CD4-positive, alpha-beta T cell treated with Interleukin-4 for 4 hours (primary cell): ENCODE measurements at places on chromosomes 1 and 21.

DNA sequence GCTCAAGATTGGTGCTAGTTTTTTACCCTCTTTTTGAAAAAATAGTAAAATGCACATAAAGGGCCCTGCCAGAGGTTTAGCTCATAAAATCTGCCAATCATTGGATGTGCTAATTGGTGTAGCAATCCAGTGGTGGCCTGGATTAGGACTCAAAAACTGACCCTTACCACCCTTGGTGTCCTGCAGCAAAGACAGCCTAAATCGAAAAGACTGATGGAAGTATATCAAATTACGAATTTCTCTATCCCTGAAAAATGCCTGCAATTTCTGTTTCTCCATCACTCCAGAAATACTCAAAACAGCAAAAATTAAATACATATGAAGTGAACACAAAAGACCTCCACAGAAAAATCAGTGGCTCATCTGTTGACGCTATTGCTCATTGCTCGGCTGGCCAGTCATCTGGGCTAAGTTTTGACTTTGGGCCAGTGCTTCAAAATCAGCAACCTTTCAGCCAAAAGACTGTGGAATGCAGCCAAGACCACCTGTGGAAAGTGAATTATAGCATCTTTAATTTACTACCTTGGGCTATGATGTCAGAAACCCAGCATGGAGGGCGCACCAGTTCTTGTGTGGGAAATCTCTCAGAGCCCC lies 30.0 kb downstream of the WLS start:
- DNase-seq, result no peak

GRCh38 chr1:95386371-95386770 lies 152.4 kb downstream of the RWDD3 start:
- DNase-seq, result no peak

- DNase-seq, result no peak
Observed at GRCh38 chr1:205751036-205751651, 1.2 kb upstream of the NUCKS1 start.

- no peak for DNase-seq
Observed at GRCh38 chr1:164733070-164733469, 174.1 kb downstream of the PBX1 start.

DNA sequence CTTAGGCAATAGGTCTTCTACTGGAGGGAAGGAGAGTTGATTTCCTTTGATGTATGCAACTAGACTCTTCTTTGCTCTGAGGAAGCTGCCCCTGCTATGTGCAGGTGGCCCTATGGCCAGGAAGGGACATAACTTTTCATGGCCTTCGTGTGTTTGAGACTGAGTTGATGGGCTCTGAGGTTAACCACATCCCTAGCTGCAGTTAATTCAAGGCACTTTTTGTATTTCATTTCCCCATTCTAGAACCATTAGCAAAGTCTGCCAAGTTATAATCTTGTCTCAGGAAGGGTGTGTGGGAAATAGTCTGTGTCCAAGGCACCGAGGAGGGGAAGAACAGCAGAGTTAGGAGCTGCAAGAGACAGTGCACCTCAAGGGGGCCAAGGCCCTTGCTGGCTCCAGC lies 2.5 kb downstream of the FCRL4 start:
- DNase-seq, result no peak

DNA sequence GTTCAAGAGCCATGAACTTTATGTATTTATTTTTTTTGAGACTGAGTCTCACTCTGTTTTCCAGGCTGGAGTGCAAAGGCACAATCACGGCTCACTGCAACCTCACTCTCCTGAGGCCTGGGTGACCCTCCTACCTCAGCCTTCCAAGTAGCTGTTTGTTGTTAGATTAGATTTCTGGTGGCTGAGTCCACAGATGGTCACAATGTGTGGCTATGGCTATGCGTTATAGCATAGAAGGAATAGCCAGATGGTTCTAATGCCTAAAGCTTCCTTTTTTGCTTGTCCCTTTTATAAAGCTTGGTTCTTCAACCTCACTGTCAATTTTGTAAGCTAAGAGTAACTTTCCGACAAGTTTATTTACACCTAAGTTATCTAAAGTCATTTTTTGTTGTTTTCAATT lies 62.3 kb upstream of the FMN2 start:
- DNase-seq, result no peak

DNA sequence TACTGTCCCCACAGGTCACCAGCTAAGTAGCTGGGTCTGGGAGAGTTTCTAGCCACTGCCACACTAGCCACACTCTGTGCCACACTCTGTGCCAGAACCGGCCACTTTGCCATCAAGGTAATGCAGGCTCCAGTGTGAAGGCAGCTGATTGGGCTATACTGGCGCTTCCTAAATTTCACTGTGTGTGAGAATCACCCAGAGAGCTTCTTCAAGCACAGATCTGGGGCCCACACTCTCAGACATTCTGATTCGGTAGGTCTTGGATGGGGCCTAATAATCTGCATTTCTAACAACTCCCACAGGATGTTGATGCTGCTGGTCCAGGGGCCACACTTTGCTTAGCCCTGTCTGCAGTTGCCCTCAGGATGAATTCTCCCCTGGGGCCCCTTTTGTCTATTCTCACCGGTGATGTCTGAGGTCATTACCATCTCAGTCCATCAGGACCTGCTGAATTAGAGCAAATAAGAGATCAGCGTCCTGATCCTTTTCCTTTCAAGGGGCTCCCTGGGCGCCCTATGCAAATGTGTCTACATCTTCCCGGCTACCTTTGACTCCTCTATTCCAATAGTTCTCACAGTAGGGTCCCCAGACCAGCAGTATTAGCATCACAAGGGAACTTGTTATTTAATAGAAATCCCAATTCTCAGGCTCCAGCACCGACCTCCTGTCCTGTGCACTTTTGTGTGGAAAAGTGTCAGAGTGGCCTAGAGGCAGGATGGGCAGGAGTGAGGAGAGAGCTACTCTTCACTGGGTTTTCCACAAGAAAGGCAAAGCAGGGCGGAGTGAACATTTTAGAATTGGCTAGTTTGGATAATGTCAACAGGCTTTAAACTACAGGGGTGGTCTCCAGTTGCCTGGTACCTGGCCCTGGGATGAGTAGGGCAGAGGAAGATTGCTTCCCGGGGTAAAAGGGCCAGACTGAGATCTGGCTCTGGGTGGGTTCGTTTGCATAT lies 24.7 kb upstream of the LRRN2 start:
- no peak for DNase-seq

DNA sequence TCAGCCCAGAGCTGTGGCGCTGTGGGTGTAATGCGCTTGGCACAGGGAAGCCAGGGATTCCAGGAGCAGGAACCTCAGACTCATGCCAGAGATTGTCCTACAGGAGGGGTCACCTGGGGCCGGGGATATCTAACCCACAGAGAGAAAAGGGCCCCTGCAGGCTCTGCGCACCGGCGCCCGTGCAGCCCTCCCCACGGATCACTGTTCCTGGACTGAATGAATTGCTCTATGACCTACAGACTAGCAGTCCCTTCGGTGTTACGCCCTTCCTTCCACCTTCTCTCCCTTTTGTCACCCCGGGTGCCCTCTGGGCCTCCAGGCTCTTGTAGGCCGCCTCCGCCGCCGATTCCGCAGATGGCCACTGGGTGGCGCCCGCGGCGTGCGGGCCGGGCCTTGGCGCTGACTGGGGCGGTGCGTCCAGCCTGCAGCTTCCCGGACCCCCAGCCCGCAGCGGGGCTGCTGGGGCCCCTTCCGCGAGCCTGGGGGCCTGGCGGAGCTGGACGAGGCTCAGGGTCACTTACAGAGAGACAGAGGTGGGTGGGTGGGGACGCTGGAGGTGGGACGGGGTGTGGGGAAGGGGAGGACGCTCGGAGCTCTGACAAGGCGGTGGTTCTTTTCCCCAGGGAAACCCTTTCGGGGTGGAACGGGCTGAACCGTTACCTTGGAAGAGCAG lies 101.3 kb downstream of the IER5 start:
- peak; percentile 50 for DNase-seq

- DNase-seq, result no peak
Observed at GRCh38 chr1:210801501-210801900, 332.4 kb downstream of the KCNH1 start.

GRCh38 chr1:147669469-147670318 lies 630 bp downstream of the ACP6 start:
- DNase-seq, result peak; percentile 39

DNA sequence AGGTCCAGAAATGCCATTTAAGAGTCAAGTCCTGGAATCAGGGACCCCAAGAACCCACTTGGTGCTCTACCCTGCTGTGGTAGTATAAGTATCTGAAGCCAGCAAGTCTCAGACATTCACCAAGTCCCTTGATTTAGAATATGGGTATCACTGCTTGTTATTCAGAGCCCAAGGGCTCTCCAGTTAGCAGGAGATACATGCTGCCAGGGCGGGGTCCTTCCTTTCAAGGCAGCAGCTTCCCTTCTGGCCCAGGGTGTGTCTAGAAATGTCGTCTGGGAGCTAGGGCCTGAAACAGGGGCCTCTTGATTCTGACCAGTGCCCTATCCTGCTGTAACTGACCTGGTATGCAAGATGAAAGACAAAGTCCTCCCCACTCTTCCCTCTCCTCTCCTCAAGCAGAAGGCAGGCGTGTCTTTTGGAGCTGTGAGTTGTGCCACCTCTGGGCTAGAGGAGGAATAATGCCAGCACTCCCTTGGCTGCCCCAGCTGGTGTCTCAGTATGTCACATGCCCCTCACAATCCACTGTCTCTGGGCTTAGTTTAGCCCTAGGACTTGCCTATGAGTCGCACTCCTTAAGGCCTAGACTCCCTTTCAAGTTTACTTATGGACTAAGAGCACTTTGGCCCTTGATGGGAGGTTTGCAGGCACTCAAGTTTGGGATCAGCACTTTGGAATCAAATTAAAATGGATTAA lies 200.2 kb downstream of the MRPL39 start:
- no peak for DNase-seq

- DNase-seq, result no peak
Observed at GRCh38 chr1:15243275-15244043, 3.6 kb upstream of the FHAD1 start.

DNA sequence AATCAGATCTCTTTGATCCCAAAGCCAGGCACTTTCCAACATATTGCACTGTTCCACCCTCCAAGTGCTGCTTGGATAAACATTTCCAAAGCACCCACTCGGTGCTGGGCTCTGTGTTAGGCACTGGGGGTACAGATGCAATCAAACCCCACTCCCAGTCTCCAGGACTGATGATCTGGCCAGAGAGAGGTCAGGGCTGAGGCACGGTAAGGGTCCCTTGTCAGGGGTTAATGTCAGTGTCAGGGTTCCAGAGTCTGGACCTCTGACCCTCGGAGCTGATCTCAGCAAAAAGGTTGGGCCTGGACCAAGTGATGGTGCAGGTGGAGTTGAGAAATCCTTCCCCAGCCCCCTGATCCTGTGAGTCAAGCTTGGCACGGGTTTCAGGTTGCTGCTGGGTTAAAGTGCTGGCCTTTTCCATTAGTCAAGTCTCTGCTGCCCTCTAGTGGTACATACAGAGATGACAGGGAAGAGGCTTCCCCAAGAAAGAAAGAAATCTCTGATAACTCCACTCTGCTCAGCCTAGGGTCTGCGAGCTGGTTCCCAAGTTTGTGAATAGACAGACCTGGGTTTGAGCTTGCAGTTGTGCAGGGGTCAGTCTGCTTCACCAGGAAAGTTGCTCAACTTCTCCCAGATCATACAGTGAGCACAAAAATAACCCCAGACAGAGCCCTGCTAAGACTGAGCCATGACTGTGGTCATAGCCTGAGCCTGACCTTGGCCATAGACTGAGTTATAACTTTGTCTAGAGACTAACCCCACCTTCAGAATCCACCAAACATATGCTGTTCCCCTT lies 74.6 kb downstream of the DMRTA2 start:
- peak; percentile 67 for DNase-seq

GRCh38 chr21:15437883-15438282 lies 291.9 kb upstream of the USP25 start:
- DNase-seq, result no peak

DNA sequence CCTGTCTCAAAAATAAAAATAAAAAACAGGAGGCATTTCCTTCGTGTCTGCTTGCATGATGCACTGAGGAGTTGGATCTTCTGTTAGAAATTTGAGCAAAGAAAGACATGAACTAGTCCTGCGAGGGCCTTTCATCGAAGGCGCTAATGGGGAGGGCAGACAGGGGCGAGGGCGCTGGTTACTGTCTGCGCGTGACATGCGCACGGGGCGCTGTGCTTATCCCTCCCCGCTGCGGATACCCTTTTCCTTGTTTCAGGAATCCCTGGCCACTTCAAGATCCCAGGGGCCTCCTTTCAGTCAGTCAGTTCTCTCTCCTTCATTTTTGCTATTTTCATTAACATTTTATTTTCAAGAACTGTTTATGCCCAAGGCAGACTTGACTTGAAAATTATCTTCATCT lies 545.8 kb downstream of the KIF26B start:
- DNase-seq, result no peak

GRCh38 chr1:20168564-20169491 lies 17.1 kb upstream of the UBXN10 start:
- no peak for DNase-seq

DNA sequence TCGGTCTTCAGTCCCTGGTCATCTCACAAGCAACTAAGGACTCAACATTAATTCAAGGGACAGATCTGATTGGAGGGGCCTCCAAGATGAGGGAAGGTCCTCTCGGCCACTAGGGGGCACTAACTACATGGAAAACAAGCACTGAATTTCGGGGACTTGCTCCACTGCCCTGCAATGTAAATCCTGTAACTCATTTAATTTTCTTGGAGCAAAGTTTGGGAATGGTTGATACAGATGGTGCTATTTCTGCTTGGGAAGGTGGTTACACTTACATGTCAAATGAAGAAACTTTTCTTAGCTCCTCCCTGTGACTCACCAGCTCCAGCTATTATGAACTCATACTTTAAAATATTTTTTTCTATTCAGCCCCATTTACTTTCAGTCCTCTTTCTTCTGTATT lies 97.4 kb upstream of the KCNJ15 start:
- DNase-seq, result peak; percentile 41

DNA sequence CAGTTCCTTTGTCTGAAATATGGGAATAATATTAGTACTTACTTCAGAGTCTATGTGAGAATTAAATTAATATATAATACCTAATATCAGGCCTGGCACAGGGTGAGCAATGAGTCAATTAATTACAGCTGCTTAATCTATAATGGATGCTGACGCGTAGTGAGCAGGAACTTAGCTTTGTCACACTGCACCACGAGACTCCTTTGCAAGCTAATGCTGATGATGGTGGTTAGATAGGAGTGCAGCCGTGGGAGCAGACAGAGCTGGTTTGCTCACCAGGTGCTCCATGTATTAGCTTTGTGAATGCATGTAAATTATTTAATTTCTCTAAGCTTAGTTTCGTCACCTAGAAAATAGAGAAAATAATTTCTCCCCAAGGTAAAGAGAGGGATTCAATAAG lies 35.1 kb downstream of the KCNJ15 start:
- DNase-seq, result no peak

- no peak for DNase-seq
Observed at GRCh38 chr1:5877683-5878530, 114.3 kb downstream of the NPHP4 start.

DNA sequence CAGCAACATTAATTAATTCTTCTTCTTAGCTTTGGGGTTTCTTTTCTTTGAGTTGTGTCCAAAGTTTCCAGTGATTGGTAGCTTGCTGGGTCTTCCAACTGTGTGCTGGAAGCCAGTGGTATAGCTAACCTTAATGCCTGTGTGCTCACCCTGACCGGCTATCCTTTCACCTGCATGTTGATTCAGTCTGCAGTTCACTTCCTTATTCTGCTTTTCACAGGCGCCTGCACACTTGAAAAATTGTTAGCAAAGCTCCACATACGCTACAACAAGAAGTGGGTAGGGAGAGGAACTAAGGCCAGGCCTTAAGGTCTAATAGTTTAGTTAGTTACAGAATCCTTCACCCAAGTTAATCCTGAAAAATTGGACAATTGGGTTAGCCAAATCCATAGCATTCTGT lies 35.7 kb downstream of the NCF2 start:
- DNase-seq, result no peak
